ENCODE measurements at places on chromosomes 2 and 18. TPM values are rescaled to one million over a fixed set of nuclear protein-coding genes. Genes with fewer than 3 reads are reported as not detected.

DNA sequence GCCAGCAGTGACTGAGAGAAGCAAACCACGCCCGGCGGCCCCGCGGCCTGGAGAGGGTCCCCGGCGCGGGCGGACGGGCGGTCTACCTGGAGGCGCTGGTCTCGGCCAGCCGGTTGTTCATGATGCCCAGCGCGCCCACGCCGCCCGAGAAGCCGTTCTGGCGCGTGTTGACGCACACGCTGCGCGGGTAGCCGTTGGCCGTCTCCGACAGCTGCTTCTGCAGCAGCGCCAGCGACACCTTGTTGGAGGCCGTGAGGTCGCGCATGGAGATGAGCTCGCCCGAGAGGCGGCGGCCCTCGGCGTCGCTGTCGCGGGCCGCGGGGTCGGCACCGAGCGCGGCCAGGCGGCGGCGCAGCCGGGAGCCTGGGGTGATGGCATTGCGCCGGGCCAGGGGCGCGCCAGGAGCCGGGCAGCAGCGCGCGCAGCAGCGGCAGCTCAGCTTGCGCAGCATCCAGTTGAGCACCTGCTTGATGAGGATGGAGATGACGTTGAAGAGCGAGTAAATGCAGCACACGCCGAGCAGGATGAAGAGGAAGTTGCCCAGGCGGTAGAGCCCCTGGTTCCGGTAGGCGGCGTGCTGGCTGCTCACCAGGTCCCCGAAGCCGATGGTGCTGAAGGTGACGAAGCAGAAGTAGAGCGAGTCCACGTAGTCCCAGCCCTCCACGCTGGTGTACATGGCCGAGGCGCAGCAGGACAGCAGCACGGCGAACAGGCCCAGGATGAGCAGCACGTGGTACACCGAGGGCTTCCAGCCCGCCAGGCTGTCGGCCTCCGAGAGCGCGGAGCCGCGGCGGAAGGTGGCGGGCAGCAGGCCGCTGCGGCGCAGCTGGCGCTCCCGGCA, 118.1 kb downstream of the MSH2 start:
- peak overlapping the region; percentile 69 for H3K4me3 ChIP-seq
- H3K27me3 ChIP-seq: no peaks in the 10 kb centered on the region
- no peaks in the 10 kb centered on the region for H3K36me3 ChIP-seq
- H3K27ac ChIP-seq: no peak overlapping the region
- DNase-seq: peak; percentile 68

GRCh38 chr2:11874861-11875260, 128.4 kb downstream of the LPIN1 start:
- H3K27ac ChIP-seq: no peak overlapping the region
- DNase-seq: no peak
- H3K36me3 ChIP-seq: no peaks in the 10 kb centered on the region
- no peaks in the 10 kb centered on the region for H3K4me1 ChIP-seq

DNA sequence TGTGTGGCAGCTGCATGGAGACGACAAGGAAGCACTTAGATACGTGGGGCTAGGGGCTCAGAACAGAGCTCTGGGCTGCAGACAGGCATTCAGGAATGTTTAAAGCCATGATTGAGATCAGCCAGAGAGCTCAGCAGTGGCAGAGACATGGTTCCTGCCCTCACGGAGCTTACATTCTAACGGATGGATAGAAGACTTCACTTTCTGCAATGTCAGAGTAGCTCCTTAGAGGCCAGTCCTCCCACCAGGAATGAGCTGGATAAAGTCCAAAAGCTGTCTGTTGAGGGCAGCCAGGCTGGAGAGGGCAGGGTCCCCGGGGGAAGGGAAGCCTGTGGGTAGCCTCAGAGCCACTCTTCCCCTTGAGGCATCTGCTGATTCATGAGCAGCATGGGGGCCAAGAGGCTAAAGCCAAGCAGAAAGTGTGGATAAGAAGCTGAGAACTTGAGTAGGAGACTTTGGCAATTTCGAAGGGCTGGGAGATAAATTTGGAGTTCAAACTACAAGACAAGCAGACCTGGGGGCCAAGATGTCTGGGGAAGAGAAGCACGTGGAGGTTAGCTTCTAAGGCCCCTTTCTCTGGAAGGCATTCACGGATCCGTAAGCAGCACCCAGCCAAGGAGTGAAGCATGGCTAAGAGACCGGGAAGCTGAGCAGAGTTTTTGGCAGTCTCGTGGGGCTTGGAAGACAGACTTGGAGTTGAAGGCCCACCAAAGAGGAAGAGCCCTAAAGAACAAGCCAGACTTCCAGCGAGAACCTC, 9.7 kb upstream of the CIB4 start:
- no peaks in the 10 kb centered on the region for H3K4me1 ChIP-seq
- DNase-seq: no peak
- H3K27ac ChIP-seq: no peak overlapping the region
- no peaks in the 10 kb centered on the region for H3K27me3 ChIP-seq
- no peaks in the 10 kb centered on the region for H3K36me3 ChIP-seq

GRCh38 chr2:20549144-20549543, 101.8 kb downstream of the HS1BP3 start:
- no peak for DNase-seq
- H3K36me3 ChIP-seq: no peaks in the 10 kb centered on the region
- H3K4me1 ChIP-seq: no peaks in the 10 kb centered on the region
- H3K4me3 ChIP-seq: no peak overlapping the region

- no peak overlapping the region for H3K27ac ChIP-seq
- H3K27me3 ChIP-seq: no peaks in the 10 kb centered on the region
- no peak for DNase-seq
- no peaks in the 10 kb centered on the region for H3K4me1 ChIP-seq
Observed at GRCh38 chr2:42927334-42928160, 135.2 kb upstream of the HAAO start.

- peak overlapping the region; percentile 90 for H3K4me3 ChIP-seq
- H3K36me3 ChIP-seq: no peaks in the 10 kb centered on the region
Observed at GRCh38 chr18:74598350-74599001, 806 bp downstream of the ZNF407 start.

DNA sequence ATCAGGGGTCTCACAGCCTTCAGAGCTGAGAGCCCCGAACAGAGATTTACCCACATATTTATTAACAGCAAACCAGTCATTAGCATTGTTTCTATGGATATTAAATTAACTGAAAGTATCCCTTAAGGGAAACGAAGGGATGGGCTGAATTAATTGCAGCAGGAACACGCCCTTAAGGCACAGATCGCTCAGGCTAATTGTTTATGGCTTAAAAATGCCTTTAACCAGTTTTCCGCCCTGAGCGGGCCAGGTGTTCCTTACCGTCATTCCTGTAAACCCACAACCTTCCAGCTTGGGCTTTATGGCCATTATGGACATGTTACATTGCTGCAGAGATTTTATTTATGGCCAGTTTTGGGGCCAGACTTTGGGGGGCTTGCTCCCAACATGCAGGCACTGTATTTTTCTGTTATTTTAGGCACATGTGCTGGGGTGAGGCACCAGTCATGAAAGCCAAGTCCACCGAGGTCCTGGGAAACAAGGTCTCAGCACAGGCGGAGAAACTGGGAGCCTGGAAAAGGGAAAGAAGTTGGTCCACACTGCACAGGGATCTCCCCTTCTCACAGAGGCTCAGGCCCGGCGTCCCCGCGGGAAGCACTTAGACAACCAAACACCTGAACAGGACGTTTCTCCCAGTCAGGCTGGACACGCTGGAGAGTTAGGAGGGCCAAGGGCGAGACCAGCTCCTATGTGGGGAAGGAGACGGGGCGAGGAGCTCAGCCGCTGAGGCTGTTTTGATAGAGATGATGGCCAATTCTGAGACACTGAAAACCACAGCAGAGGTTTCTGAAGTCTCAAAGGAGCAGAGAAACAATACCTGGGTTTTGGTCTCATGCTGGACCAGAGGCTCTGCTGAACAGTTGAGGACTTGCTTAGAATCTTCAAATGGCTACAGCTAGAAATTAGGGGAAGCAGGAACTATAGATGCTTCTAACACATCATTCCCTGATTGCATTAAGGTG, 86.7 kb downstream of the TMEM18 start:
- no peak overlapping the region for H3K4me3 ChIP-seq
- H3K4me1 ChIP-seq: peaks cover 4% of the 10 kb centered on the region
- H3K27me3 ChIP-seq: no peaks in the 10 kb centered on the region
- H3K36me3 ChIP-seq: no peaks in the 10 kb centered on the region
- no peak for DNase-seq
- no peak overlapping the region for H3K27ac ChIP-seq

DNA sequence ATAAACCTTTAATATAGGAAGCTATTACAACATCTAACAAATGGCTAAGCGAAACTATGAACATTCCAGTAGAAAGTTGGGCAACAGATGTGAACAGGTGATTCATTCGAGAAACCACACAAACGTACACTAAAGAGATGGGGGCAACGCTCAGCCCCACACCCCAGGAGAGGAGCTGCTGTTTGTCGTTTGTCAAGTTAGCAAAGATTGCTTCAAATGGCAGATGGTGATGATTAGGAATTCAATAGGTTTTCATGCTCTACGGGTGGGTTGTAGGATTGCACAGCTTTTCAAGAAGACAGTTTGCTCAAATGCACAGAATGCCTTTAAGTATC, 154.7 kb upstream of the HDAC4 start:
- H3K4me1 ChIP-seq: peaks cover 13% of the 10 kb centered on the region
- peaks cover 27% of the 10 kb centered on the region for H3K27me3 ChIP-seq
- H3K4me3 ChIP-seq: no peak overlapping the region
- H3K27ac ChIP-seq: no peak overlapping the region

DNA sequence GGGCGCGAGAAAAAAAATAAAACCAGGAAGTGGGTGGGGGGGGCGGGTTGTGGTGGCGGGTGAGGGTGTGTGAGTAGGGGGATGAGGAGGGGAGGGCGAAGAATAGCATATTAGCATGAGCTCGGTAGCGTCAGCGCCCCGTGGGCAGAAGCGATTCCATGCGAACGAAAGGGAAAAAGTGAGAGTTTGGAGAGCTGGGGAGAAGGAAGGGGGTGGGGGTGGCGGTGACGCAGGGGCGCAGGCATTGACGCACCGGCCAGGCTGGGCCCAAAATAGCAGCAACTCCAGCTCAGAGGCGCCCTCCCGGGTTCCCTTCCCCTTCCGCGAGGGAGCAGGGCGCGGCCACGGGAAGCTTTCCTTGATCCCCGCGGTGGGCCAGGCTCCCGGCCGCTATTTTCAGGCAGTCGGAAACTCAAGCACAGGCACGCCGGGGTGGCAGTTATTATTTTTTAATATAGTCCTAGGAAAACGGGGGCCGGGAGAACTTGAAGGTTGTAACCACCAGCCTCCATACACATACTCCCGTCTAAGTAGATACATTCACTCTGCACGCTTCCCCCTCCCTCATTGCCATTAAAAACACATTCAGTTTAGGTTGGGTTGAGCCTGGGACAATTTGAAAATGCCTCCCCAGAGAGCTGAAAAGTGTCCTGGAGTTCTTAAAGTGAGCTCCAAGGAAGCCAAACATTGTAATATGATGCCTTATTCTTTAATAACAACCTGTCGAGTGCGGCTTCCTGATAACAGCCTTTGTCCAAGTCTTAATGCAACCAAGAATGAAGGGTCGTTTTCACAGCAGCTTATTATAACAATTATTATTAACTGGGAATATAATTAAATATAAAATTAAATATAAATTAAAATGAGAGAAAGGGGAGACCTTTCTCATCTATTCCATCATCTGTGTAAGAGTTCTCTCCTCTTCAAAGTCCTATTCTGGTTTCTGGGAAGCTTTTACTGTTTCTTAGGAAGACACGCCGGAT, 2.3 kb upstream of the NR4A2 start:
- H3K27me3 ChIP-seq: peaks cover 3% of the 10 kb centered on the region
- peak overlapping the region; percentile 96 for H3K4me3 ChIP-seq
- H3K36me3 ChIP-seq: no peaks in the 10 kb centered on the region
- peaks cover 16% of the 10 kb centered on the region for H3K4me1 ChIP-seq
- DNase-seq: peak; percentile 84

DNA sequence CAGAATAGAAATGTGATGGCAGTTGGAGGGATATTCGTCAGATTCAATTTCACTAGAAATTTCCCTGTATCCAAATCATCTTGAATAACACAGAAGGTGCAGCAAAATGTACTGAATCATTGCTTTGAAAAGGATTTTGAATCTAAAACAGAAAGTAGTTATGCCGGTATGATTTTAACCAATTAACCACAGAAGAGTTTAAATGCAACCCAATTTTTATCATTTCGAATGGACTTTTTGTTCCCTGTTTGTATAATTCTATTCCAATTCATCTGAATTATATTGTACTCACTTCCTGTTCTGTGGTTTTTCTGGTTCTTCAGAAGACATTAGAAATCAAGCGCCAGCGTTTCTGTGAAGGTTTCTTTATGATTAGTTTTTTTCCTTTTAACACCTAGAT, 190.4 kb downstream of the MYO3B start:
- peaks cover 3% of the 10 kb centered on the region for H3K27me3 ChIP-seq
- H3K36me3 ChIP-seq: no peaks in the 10 kb centered on the region
- peaks cover 21% of the 10 kb centered on the region for H3K4me1 ChIP-seq
- no peak overlapping the region for H3K27ac ChIP-seq
- no peak overlapping the region for H3K4me3 ChIP-seq

- no peak for DNase-seq
- no peak overlapping the region for H3K4me3 ChIP-seq
- no peak overlapping the region for H3K27ac ChIP-seq
Observed at GRCh38 chr2:238174291-238174690, 15.5 kb downstream of the ERFE start.

DNA sequence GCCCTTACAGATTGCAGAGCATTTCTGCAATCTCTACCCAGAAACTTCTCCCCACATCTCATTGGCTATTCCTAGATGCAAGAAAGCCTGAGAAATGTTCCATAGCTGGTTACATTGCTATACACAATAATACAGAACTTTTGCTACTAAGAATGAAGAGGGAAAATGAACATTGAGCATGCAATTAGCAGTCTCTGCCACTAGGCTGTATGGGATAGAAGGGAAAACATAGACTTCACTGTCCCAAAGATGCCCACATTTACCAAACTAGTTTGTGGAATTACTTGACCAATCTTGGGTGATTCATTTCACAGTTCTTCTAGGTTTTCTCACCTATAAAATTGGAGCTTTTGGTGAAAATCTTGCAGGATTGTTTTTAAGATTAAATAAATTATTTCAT, 265.7 kb upstream of the NT5C1B start:
- no peak overlapping the region for H3K4me3 ChIP-seq
- no peak overlapping the region for H3K27ac ChIP-seq
- no peaks in the 10 kb centered on the region for H3K27me3 ChIP-seq
- H3K36me3 ChIP-seq: no peaks in the 10 kb centered on the region

GRCh38 chr2:41847744-41848441, 199.9 kb upstream of the PKDCC start:
- no peak overlapping the region for H3K27ac ChIP-seq
- H3K4me1 ChIP-seq: no peaks in the 10 kb centered on the region
- no peak for DNase-seq
- H3K36me3 ChIP-seq: no peaks in the 10 kb centered on the region

ANKRD30BL gene
- total RNA-seq: not detected

MCEE gene
- 13.7 TPM for total RNA-seq

LRRFIP1 gene
- 132 TPM for total RNA-seq

TLX2 gene
- total RNA-seq: 0.28 TPM

NDC80 gene
- total RNA-seq: 8.2 TPM

TXNDC2 gene
- total RNA-seq: not detected

SOX11 gene
- total RNA-seq: not detected
